Activated CD8-positive, alpha-beta memory T cell treated with anti-CD3 and anti-CD28 coated beads for 48 hours (primary cell): ENCODE measurements at places on chromosomes 2 and 18.
A peak's percentile ranks its signal among the peaks of the same experiment; 100 is the strongest.

DNA sequence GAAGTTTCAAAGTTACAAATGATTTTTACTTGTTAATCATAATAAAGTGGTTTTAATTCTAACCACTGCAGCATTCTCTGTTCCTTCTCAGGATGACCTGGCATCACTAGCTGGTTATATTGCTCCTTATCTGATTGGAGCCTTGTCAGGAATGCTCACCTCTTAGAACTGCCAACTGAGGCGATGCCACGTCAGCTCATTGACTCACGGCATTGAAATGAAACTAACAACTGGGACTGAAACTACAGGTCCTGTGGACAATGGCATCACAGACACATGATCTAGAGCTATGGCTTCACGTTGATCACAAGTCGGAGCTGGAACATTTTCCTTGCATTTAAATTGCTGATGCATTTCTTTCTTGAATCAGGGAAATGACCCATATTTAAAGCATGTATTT is 54.9 kb upstream of the MAP2 start:
- DNase-seq = no peak

DNA sequence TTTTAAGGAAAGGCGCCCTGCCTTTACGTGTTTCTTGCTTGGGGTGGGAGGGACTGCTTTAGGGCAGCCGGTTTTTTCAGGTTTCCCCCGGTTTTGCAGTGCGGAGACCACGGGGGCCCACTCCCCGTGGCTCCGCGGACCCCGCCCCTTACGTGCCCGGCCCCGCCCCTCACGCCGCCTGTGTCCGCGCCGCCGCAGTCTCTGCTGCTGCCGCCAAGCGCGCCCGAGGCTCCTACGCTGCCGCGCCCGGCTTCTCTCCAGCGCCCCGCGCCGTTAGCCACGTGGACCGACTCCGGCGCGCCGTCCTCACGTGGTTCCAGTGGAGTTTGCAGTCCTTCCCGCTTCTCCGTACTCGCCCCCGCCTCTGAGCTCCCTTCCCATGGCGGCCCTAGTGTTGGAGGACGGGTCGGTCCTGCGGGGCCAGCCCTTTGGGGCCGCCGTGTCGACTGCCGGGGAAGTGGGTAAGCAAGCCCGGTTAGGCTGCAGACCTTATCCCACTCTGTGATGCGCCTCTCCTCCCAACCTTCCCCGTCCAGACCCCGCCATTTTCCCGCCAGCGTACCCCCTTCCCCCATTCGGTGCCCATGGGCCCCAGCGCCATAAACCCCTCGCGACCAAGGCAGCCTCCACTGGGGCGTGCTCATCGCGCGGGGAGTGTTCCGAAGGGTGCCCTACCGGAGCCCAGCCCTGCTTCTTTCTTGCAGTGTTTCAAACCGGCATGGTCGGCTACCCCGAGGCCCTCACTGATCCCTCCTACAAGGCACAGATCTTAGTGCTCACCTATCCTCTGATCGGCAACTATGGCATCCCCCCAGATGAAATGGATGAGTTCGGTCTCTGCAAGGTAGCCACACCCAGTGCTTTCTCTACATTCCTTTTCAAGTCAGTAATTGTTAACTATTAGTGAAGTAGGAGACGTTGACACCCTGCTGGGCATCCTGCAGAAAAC is at the start of gene CAD:
TSS of gene CAD (plus strand) at position 197 of the 949 bp plus-strand sequence. CDS start at position 380, 183 bp downstream.
- DNase-seq = peak; percentile 80

DNA sequence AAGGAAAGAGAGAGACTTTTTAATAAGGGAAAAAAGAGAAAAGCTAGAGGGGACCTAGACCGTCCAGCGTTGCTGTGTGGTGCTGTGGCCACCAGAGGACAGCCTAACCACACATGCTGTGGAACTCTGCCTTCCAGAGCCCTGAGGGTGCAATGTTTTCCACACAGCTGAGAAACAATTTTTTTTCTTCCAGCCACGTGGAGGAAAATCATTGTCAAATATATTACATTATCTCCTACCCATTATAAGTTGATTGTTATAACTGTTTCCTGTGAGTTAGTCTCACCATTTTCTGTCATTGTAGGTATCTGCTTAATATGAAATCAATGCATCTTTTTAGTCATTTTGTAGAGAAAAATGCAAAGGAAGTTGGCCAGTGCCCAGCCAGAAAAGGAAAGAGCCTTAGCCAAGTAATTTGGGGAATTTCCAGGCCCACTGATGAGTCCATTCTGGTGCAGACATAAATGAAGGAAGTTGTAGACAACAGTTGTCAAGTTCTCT is 5.9 kb upstream of the MRPL19 start:
- no peak for DNase-seq

- no peak for DNase-seq
Measured at GRCh38 chr2:234771176-234771575, 180.6 kb upstream of the SH3BP4 start.
